RPMI8226 (cell line): ENCODE measurements at places on chromosomes 6 and 20.

DNA sequence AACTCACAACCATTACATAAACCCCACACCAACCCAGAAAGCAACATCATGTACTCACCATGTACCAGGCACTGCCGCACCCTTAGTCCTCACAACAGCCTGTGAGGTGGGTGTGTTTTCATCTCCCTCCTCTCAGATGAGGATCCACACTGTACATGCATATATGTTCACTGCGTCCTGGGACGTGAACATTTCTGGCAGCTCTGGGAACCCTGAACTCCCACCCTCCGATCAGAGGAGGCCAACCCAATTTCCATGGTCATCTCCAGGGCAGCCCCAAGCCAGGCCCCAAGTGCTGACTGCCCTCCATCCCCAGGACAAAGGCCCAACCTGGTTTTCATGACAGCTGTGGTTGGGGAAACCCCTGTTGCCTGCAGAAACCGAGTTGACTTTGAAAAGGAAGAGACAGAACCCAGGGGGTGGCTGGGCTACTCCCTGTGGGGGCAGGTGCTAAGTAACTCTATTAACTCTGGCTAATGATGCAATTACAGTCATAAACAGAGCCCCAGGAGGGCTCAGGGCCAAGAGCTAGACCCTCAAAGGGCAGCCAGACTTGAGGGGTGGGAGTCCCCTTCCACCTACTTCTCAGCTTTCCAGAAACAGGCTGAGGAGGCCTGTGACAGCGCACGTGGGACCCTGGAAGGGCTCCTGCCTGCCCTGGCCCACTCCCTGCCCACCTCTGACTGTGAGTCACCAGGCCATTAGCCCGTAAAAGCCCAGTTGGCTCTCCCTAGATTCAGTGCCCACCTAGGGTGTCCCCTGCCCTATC lies 2.6 kb downstream of the TFEB start:
- DNase-seq: peak; percentile 31

DNA sequence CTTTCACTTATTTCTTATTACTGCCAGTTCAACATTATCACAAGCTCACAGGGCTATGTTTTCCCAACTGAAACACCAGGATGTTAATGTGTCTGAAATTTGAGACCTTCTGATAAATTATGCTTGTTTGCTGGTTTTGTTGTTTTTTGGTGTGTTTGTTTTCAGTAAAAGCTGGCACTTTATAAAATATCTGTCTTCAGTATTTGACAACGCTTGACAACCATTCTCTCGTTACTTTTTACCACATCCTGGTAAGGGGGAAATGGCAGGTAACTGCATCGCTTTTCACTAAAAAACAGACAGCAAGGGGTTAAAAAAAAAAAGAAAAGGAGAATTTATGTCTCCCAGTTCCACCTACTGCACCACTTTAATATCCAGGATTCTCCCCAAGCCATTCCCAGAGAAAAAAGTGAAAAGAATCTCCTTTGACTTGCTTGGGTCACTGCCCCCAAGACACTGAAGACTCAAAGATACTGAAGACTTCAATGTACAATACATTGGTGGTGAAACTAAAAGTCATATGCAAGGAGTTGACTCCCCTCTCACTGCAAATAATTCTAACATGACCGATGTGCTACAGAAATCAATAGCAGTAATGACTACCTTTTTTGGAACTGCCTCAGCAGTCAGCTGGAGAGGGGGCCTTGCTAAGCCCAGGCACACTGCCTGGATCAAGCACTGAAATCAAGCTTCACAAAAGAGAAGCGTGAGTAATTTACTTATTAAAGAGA lies 88.9 kb downstream of the HIVEP2 start:
- DNase-seq: no peak

GRCh38 chr6:150617496-150618460 lies 18.1 kb downstream of the PLEKHG1 start:
- no peak for DNase-seq

DNA sequence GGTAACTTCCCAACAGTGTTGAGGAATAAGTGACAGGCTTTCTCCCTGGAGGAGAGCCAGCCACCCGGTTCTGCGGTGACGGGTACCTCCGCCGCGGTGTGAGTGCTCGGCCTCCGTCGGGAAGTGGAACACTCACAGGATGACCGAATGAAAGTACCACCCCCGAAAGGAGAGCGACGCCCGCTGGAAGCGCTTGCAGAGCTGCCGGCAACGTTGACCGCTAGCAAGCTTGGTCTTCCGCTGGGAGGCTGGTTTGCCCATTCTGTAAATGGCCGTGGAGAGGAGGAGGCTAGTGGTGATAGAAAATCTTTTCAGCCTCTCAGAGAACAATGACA lies 614 bp upstream of the TMEM242 start:
- peak; percentile 81 for DNase-seq

GRCh38 chr6:81759782-81760181 lies 7.3 kb upstream of the TENT5A start:
- no peak for DNase-seq

- no peak for DNase-seq
These were observed 106.0 kb downstream of the TMEM242 start for GRCh38 chr6:157217198-157217893.

GRCh38 chr20:2838847-2839671 lies 1.4 kb downstream of the PCED1A start:
- DNase-seq: no peak

GRCh38 chr20:4542270-4542669 lies 179.4 kb upstream of the PRND start:
- no peak for DNase-seq

- DNase-seq: no peak
These were observed 57.1 kb downstream of the MAP3K4 start for GRCh38 chr6:161048641-161049040.

GRCh38 chr20:46286382-46286781 lies 21.9 kb downstream of the CDH22 start:
- DNase-seq: no peak

DNA sequence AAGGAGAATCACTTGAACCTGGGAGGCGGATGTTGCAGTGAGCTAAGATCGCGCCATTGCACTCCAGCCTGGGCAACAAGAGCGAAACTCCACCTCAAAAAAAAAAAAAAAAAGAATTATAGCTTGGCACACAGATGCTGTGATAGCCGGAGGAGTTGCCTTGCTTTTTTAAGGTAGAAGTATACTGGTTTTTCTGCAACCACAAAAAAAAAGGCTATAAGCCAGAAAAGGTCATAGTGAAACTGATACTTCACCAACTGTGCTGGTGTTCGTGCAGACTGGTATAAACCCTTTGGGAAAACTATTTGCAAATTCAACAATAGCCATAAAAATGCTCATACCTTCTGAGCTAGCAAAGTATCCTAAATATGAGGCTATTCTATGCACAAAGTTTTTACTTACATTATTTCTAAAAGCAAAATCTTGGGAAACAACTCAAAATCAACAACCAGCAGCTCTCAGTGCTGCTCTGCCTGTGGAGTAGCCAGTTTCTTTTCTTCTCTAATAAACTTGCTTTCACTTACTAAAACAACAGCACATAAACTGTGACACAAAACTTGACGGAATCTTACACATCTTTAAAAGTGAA lies 44.0 kb downstream of the B4GALT5 start:
- DNase-seq: peak; percentile 83

- DNase-seq: no peak
These were observed 26.3 kb upstream of the LAMP5 start for GRCh38 chr20:9488063-9488462.

- DNase-seq: peak; percentile 38
These were observed 109.6 kb downstream of the RTN4IP1 start for GRCh38 chr6:106519460-106520394.

DNA sequence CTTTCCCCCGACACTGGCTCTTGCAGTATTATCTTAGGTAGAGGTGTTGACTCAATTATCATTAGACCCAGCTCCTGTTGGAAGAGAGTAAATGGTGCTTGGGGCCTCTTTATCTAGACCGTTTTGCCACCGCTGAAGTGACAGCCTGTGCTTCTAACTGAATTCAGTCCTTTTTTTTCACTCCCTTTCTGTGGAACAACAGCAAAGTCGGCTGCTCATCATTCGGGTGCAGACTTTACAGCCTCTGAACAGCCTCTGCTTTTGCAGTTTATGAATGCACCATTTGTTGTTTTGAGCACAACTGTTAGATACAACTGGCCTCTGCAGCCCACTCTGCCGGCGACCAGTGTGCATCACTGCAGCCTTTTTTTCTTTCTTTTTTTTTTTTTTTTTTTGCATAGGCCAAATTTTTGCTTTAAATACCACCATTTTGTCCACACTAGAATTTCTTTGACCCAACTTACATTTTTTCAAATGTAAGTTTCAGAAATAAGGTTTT lies 35.8 kb downstream of the RREB1 start:
- peak; percentile 23 for DNase-seq

DNA sequence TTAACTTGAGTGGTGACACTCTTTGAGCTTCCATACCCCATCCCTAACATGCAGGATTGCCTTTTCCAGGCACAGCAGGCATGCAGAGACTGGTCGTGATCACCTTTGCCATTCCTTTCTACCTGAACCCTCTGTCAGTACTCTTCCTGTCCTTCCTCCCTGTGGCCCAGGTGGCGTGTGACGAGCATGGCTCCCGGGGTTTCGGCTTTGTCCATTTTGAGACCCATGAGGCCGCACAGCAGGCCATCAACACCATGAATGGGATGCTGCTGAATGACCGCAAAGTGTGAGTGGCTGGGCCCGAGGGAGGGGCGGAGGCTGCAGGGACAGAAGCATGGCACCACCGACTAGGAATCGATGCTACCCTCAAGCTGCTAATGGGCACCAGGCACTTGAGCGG lies 6.7 kb downstream of the PABPC1L start:
- DNase-seq: no peak

GRCh38 chr6:12815089-12815488 lies 98.5 kb downstream of the PHACTR1 start:
- DNase-seq: no peak

DNA sequence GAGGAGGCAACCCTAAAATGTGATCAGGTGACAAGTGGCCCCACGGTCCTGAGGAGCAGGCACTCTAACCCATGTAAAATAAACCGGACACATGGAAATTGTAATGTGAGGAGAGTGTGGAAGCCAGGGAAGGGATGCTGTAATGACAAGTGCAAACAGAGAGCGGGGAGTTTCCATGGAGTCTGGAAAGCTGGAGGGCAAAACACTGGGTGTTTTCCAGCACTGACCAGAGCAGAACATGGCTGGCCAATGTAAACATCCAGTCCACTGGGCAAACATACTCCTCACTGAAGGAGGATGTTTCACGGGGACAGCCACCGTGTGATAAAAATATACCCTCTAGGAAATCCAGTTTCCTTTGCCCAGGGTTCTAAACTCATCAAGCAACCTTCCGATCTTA lies 219.0 kb upstream of the JARID2 start:
- no peak for DNase-seq

- no peak for DNase-seq
These were observed 67.8 kb upstream of the CITED2 start for GRCh38 chr6:139442188-139442671.

DNA sequence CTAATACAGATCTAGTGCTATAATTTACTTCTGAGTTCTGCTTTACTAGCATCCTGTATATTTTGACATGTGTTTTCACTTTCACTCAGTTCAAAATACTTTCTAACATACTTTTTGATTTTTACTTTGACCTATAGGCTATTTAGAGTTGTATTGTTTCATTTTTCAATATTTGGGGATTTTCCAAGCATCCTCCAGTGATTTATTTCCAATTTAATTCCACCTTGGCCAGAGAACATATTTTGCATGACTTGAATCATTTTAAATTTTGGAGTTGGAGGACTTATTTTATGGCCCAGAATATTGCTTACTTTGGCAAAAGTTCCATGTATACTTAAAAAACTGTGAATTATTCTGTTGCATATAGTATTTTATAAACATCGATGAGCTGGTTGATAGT lies 1215.6 kb upstream of the MAP3K7 start:
- no peak for DNase-seq

- no peak for DNase-seq
These were observed 382.4 kb upstream of the CDH4 start for GRCh38 chr20:60869625-60870024.

GRCh38 chr20:50292591-50293283 lies 102.1 kb downstream of the CEBPB start:
- no peak for DNase-seq

- no peak for DNase-seq
These were observed 44.2 kb upstream of the EYA2 start for GRCh38 chr20:46850416-46850815.

GRCh38 chr6:169398342-169399105 lies 144.9 kb upstream of the THBS2 start:
- DNase-seq: no peak

- DNase-seq: no peak
These were observed 59.1 kb upstream of the SUPT3H start for GRCh38 chr6:45436544-45437438.

DNA sequence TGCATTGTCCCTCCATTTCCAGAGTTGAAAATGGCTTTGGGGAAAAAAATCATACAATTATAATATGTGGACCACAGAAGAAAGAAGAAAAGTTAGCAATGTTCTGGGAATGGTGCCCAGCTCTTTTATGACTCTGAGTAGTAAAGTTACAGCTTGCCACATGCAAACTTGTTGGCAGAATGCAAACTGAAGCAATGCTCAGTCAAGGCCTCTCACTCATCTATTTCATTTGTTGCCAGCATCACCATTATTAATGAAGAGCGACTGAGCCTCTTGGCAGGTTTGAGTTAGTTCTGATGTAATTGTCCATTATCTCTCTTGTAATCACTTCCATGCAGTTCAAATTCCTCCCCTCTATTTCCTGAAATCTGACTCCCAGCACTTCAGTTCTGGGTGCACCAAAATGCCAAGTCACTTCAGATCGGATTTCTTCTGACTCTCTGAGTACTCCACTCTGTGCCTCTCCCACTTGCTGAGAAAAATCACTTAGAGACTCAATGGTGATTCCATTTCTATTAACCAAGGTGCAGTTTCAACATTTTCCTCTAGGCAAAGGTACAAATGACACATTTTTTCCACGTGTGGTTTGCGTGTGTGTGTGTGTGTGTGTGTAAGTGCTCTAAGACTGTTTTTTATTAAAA lies 154.4 kb upstream of the STMND1 start:
- DNase-seq: no peak

- peak; percentile 88 for DNase-seq
These were observed 26.8 kb upstream of the SLC9A8 start for GRCh38 chr20:49785852-49786175.

DNA sequence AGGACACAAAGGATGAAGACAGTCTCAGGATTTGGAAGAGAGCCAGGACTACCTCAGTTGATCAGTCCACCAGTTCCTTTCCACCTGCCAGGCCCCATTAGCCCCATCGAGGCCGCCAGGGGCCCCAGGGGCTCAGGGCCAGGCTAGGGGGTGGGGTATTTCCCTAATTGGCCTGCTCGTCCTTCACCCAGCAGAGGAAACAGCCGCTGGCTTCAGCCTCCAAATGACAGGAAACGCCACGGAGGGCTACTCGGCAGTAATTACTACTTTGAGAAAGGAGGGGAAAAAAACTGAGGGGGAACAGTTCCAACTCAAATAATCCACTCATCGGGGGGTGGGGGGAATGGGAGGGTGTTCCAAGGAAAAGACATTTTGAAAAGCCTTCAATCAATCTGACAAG lies 42.7 kb downstream of the MAFB start:
- no peak for DNase-seq

- no peak for DNase-seq
These were observed 11.7 kb downstream of the JARID2 start for GRCh38 chr6:15257357-15258132.

- no peak for DNase-seq
These were observed 42.8 kb downstream of the APCDD1L start for GRCh38 chr20:58472273-58473018.
